Skin of body (tissue), 3 donors: ENCODE measurements at places on chromosomes 13 and 19. TPM values are rescaled to one million over a fixed set of nuclear protein-coding genes. Genes with fewer than 3 reads are reported as not detected.

PEPD gene
- total RNA-seq, result 26.6 TPM

DNA sequence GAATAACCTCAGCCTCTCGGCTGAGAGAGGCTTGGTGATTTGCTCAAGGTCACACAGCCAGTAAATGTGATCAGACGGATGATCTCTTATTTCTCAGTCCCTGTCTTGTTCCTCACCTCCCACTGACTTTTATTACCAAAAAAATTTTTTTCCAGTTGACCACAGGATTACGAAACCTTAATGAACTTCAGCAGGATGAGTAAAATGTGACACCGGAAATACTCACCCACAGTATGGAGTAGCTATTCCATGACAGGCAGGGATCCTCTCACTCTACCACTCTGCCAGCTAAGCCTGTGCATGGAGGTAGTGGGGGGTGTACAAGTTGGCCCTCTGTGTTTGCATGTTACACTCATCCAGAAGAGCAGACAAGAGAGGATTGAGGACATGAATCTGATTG, 916.4 kb downstream of the UQCRFS1 start:
- no peak for DNase-seq

RGS9BP gene
- 0.89 TPM for total RNA-seq

DNA sequence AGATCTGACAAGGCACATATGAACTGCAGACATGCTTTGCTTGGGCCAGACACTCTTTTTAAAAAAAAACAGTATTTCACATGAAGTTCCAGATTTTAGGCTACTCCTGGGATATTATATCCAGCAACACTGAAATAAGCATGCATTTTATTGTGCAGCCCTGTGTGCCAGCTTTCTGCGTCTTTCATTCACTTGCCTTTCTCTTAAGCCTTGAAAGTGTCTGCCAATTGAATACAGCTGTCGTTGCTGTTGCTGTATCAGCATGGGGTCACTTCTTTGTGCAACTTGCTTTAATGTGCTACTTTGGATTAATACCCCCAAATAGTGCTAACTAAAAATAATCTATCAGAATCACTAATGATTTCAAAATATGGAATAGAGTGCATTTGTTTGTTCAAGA, 657.8 kb downstream of the SLITRK6 start:
- peak; percentile 13 for DNase-seq

GRCh38 chr13:106423530-106423929, 111.9 kb downstream of the EFNB2 start:
- no peak for DNase-seq

SOX1 gene
- total RNA-seq, result not detected

DNA sequence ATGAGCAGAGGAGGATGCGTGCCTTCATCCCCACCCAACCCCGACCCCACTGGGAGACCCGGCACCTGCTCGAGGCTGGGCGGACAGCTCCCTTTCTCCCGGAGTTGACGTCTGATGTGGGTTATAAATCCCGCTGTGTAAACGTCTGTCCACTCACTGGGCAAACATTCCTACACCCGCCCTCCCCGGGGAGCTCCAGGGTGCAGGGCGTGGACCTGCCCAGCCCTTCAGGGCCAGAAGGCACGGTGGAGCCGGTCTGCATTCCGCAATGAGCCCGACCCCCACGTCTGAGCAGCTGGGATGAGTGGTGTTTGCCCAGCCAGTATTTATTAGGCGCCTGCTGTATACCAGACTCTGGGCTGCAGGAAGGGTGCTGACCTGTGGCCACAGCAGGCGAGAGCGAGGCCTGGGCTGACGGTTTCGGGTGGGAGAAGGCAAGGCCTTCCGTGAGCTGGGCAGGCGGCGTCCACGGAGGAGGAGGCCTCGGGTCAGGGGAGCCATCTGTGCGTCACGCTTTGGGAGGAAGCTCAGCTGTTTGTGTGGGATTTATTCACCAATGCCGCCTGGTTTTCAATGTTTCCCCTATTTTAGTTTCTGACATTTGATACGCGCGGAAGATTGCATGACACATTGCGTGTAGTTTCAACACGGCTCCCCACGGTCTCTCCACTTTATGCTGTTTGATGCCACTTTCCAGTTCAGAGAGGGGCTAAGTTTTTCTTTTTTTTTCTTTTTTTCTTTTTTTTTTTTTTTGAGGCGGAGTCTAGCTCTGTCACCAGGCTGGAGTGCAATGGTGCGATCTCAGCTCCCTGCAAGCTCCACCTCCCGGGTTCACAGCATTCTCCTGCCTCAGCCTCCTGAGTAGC, 2.0 kb downstream of the MISP start:
- peak; percentile 28 for DNase-seq

PRX gene
- 5.2 TPM for total RNA-seq

COL4A1 gene
- total RNA-seq, result 740 TPM

NLRP9 gene
- not detected for total RNA-seq

DNA sequence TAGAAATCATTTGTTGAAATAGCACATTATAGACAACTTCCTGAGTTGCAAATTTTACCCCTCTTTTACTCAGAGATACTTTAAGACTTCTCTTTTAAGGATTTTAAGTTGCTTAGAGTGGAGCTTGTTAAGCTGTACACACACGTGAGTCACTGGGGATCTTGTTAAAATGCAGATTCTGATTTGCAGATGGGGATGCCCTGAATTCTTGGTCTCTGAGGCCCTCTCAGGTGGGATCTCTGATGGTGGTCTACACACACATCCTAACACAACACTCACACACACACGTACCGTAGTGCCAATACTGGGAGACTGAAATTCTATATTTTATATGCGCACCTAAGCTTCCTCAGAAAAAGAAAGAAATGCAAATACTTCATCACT, 788.3 kb downstream of the UQCRFS1 start:
- DNase-seq, result no peak

ZNF93 gene
- total RNA-seq, result 11.8 TPM

DNA sequence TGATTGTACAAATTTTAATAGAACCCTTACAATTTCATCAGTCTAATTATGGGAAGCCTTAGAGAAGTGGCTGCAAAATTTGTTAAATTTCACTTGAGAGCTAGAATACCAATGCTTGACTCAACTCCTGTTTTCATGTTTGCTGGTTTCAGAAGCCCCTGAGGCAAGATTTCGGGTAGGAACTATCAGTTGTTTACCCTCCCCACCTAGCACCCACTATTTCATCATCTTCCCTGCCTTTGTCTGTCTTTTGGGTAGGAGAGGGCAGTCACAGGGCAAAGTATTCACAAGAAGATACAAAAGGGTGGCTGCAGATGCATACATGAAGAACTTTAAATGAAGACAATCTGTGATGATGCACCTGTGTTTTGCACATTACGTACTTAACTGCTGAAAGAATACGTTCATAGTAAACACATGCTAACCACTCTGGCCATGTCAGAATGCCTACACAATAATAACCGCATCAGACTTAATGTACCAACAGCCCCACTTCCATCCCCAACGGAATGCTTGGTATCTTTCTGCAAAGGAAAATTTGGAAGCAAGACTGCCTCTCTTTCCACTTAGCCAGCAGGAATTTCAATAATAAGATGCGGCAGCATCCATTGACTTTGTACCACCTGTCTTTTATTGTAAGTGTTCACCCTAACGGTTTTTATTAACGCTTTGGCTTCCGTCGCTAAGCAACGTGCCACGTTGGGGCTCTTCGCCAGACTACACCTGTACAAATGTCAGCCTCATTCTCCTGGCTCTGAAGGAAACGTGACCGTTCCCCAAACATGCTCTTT, 30.4 kb downstream of the TPT1 start:
- DNase-seq, result no peak

- DNase-seq, result no peak
Measured at GRCh38 chr13:26376430-26376829, 122.5 kb downstream of the CDK8 start.

CELF5 gene
- 0.30 TPM for total RNA-seq

- no peak for DNase-seq
Measured at GRCh38 chr13:105466376-105466775, 1069.1 kb downstream of the EFNB2 start.

- DNase-seq, result no peak
Measured at GRCh38 chr13:51933466-51934058, 71.8 kb downstream of the CCDC70 start.

DNA sequence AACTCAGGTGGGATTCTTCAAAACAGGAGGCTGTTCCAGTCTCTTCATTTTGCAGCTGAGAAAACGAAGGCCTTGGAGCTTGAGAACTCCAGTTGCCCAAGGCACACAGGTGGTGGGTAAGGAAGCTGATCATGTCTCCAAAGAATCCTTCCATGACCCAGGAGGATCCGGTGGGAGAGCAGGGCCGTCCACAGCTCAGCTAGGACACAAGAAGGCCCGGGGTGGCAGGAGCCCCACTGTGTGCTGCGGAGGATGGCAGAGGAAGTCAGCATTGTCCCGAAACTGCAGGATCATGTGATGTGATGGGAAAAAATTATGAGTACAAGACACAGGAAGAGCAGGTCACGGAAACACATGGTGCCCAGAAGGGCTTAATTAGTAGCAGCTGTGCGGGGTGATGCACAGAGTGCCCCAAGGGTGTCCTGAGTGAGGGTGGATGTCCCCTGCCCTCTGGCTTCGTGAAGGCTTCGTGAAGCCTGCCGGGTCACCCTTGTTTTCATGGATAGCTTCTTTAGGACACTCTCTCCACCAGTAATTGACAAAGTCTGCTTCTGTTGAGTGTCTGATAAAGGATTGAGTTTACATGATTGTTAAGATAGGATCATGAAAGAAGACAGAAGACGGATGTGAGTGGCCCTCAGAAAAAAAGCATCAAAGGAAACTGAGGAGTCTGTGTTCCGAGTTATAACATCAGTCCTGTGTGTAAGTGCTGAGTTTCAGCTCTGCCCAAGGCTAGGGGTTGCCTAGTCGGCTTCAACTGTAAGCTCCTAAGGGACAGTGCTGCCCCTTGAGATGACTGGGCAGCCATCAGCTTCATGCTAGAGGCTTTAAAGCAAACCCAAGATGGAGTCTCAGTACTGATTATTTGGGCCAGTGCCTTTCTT, 33.8 kb upstream of the SACS start:
- DNase-seq, result peak; percentile 66

ZNF534 gene
- total RNA-seq, result 0.20 TPM

DNA sequence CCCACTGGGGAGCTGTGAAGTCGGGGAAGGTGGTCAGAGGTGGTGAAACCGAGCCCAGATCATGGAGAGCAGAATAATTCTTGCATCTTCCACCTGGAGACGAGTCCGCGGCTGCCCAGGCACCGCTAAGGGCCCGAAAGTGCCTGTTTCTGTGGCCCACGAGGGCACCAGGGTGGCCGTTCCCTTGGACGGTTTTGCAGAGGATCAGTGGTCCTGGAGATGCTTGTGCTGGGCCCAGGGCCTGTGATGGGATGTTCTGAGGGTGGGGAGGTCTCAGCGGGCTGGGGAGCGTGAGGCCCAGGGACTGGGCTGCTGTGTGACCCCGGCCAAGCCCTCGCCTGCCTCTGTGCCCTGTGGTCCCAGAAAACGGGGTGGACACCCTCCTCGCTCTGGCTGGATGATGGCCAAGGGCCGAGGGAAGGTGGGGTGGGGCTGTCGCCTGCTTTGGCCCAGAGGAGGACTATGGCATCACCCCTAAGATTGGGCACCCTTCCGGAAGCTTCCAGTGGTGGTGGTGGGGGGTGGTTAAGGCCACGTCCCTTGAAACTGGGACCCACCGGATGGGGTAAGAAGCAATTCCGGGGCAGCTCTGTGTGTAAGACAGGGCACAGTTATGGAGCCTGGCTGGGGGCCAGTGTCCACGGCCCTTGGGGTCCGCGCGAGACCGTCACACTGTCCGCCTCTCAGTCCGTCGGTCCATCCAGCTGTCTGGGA, 51.3 kb upstream of the NFIC start:
- DNase-seq, result no peak

SIGLECL1 gene
- total RNA-seq, result not detected

DNA sequence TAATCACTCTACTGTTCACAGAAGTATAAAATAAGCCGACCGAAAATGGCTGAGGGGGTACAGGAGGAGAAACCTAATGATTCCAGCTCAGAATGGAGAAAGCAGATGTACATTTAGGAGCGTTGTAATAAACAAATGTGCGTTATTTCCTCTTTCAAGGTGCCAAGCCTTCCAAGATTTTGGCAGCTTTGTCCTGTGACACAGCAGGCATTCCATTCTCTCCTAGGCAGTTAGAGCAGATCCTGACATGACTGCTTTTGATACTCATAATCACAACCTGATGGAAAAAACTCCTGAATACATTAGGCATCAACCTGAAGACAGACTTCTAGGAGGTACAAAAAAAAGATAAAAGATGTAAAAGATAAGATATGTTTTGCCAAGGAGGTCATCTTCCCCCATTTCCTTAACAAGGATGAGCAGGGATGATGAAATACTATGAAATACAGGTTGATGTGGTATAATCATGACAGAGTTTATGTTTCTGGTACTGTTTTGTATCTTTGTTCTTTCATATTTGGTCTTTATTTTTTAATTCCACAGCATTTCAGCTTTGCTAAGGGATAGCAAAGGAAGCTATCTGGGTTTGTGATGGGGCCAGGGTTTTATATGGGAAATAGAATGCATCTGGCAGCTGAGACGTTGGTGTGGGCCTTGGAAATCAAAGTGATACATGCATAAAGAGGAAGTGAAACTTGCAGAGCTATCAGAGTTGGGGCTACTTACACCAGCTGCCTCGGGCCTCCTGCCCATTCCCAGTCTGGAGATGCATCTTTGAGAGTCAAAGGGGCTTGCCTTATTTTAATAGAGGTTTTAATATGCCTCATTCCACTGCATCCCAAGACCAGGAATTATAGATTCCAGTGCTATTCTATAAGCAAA, 222.5 kb downstream of the OXGR1 start:
- DNase-seq, result peak; percentile 6

- peak; percentile 60 for DNase-seq
Measured at GRCh38 chr13:44278166-44278565, 95.5 kb upstream of the SERP2 start.

IL4I1 gene
- total RNA-seq, result 0.49 TPM

GRCh38 chr19:13796301-13797057, 1.2 kb downstream of the ZSWIM4 start:
- no peak for DNase-seq

PSG5 gene
- total RNA-seq, result not detected

DNA sequence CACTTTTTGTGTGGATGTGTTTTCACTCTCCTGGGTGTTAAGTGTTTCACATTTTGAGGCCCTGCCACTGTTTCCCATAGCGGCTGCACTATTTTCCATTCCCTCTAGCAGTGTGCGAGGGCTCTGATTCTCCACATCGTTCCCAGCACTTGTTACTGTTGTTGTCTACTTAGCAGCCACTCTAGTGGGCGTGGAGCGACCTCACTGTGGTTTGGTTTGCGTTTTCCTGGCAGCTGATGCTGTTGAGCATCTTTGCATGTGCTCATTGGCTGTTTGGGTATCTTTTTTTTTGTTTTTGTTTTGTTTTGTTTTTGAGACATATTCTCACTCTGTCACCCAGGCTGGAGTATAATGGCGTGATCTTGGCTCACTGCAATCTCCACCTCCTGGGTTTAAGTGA, 14.4 kb downstream of the NAXD start:
- DNase-seq, result no peak

DNA sequence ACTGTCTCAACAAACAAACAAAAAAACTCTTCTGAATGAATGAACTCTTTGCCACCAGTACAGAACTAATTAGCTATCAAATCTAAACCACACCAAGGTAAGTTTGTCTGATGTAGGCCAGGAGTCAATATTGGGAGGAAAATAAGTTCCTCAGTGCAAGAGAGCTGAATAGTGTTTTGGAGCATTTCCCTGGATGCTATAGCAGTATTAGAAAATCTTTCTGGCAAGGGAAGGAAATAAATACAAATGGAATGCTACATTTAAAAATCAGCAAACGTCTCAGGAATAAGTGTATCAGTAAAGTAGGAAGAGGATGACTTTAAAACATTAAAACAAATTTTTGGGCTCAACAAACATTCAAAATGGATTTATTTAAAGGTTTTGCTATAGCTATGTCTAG, 81.3 kb upstream of the TMTC4 start:
- no peak for DNase-seq

FUT1 gene
- total RNA-seq, result 2.9 TPM

SMIM24 gene
- not detected for total RNA-seq

GRCh38 chr19:30338878-30339623, 33.1 kb upstream of the ZNF536 start:
- DNase-seq, result no peak
